Left renal pelvis (tissue), 4 donors: ENCODE measurements at places on chromosomes 12 and 14. TPM values are rescaled to one million over a fixed set of nuclear protein-coding genes. Genes with fewer than 3 reads are reported as not detected.

- no peak for DNase-seq
Measured at GRCh38 chr14:76546426-76547221, 170.7 kb downstream of the ESRRB start.

- DNase-seq = no peak
Measured at GRCh38 chr14:61925043-61925442, 162.8 kb downstream of the SNAPC1 start.

GRCh38 chr14:60905923-60906322 lies 75.0 kb downstream of the TRMT5 start:
- DNase-seq = no peak

- no peak for DNase-seq
Measured at GRCh38 chr12:12181511-12181910, 85.3 kb downstream of the LRP6 start.

The RPS6KL1 gene
- 1.8 TPM for polyA plus RNA-seq

The RBM25 gene
- polyA plus RNA-seq = 175 TPM

The CLEC4C gene
- not detected for polyA plus RNA-seq

The BMP4 gene
- polyA plus RNA-seq = 48.8 TPM
